Melanocyte of skin (primary cell): ENCODE measurements at places on chromosomes 16 and 17. TPM values are rescaled to one million over a fixed set of nuclear protein-coding genes. Genes with fewer than 3 reads are reported as not detected.

Gene FOXN1
- total RNA-seq: not detected in 2 replicates

Gene TSPOAP1
- total RNA-seq: 1.8 and 2.8 TPM in 2 replicates

Gene GPR142
- not detected in 2 replicates for total RNA-seq

Gene CD19
- total RNA-seq: not detected in 2 replicates

Gene SRSF1
- total RNA-seq: 431 and 457 TPM in 2 replicates

Gene ENPP7
- total RNA-seq: not detected in 2 replicates
